ENCODE measurements at places on chromosomes 3 and 15. TPM values are rescaled to one million over a fixed set of nuclear protein-coding genes. Genes with fewer than 3 reads are reported as not detected.

The ITIH3 gene
- total RNA-seq = 0.31 TPM

The TNFAIP8L3 gene
- 0.54 TPM for total RNA-seq

- H3K27ac ChIP-seq = no peak overlapping the region
- H3K4me1 ChIP-seq = no peaks in the 10 kb centered on the region
- no peaks in the 10 kb centered on the region for H3K36me3 ChIP-seq
- H3K4me3 ChIP-seq = no peak overlapping the region
- no peak for DNase-seq
- H3K27me3 ChIP-seq = no peaks in the 10 kb centered on the region
Measured at GRCh38 chr3:138256022-138256421, 68.9 kb downstream of the ARMC8 start.

DNA sequence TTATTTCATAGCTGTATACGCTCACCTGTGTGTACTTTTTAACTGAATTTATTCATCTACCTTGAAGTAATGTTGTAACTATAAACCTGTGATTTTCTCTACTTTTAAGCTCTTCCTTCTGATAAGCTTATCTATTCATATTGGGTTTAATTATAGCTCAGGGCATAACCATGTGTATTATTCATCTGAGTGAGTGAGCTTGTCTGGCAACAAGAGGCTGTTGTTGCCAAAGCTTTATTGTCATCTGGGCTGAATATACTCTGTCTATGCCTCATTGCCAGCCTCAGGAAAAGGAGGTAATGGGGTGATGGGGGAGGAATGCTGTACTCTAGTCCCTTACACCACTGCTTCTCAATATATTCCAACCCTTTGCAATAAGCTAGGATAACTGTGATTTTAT, 292.4 kb downstream of the UBE2E2 start:
- no peak overlapping the region for H3K4me3 ChIP-seq
- H3K36me3 ChIP-seq = no peaks in the 10 kb centered on the region
- DNase-seq = no peak
- H3K4me1 ChIP-seq = peaks cover 1% of the 10 kb centered on the region
- H3K27ac ChIP-seq = no peak overlapping the region
- H3K27me3 ChIP-seq = no peaks in the 10 kb centered on the region

GRCh38 chr3:32706348-32707025, 21.5 kb downstream of the CNOT10 start:
- no peaks in the 10 kb centered on the region for H3K4me1 ChIP-seq
- H3K4me3 ChIP-seq = no peak overlapping the region
- DNase-seq = no peak
- H3K36me3 ChIP-seq = peaks cover 16% of the 10 kb centered on the region
- no peaks in the 10 kb centered on the region for H3K27me3 ChIP-seq

- no peak overlapping the region for H3K27ac ChIP-seq
- H3K4me3 ChIP-seq = no peak overlapping the region
- H3K27me3 ChIP-seq = 0 out of 2 replicates have a peak, but pooled peaks cover 1% of the 10 kb centered on the region
- H3K4me1 ChIP-seq = peaks cover 9% of the 10 kb centered on the region
- DNase-seq = no peak
Measured at GRCh38 chr15:40416056-40416455, 10.5 kb downstream of the IVD start.

- H3K4me1 ChIP-seq = peaks cover 6% of the 10 kb centered on the region
- H3K27me3 ChIP-seq = no peaks in the 10 kb centered on the region
- H3K27ac ChIP-seq = no peak overlapping the region
- no peak for DNase-seq
- no peak overlapping the region for H3K4me3 ChIP-seq
Measured at GRCh38 chr3:67601919-67602608, 52.3 kb downstream of the SUCLG2 start.

GRCh38 chr3:114857299-114857701, 289.8 kb downstream of the ZBTB20 start:
- H3K4me3 ChIP-seq = no peak overlapping the region
- peaks cover 6% of the 10 kb centered on the region for H3K4me1 ChIP-seq
- no peaks in the 10 kb centered on the region for H3K27me3 ChIP-seq
- no peak for DNase-seq
- H3K36me3 ChIP-seq = no peaks in the 10 kb centered on the region
